ENCODE measurements at places on chromosomes 1 and 21.
A peak's percentile ranks its signal among the peaks of the same experiment; 100 is the strongest.

- DNase-seq: no peak
Measured at GRCh38 chr1:22845398-22845935, 127.2 kb downstream of the LACTBL1 start.

GRCh38 chr1:188170411-188170810 lies 1341.7 kb downstream of the PLA2G4A start:
- no peak for DNase-seq

DNA sequence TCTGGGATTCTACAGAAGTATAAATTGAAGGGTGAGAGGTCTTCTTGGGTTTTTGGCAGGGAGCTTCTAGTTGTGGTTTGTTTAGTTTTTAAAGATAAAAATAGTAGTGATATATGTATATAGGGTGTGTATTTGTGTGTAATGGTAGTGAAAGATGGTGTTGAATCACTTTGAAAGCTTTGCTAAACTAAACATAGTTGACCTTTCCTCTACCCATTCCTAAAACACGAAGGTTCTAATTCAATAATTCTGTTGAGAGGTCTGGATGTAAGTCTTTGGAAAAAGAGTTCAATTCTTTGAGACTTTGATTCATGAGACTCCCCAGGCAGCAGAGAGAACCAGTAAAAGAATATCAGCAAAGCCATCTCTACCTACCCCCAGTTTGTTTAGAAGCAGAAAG lies 247.9 kb upstream of the DUSP10 start:
- DNase-seq: no peak

GRCh38 chr1:159266832-159267231 lies 35.3 kb upstream of the FCER1A start:
- no peak for DNase-seq

GRCh38 chr1:226029093-226029496 lies 30.0 kb upstream of the SDE2 start:
- DNase-seq: no peak

GRCh38 chr21:26499495-26499894 lies 73.6 kb downstream of the CYYR1 start:
- no peak for DNase-seq

- DNase-seq: peak; percentile 66
Measured at GRCh38 chr21:41168391-41169257, 664 bp downstream of the BACE2 start.

- no peak for DNase-seq
Measured at GRCh38 chr1:192038567-192038966, 119.7 kb upstream of the RGS18 start.

DNA sequence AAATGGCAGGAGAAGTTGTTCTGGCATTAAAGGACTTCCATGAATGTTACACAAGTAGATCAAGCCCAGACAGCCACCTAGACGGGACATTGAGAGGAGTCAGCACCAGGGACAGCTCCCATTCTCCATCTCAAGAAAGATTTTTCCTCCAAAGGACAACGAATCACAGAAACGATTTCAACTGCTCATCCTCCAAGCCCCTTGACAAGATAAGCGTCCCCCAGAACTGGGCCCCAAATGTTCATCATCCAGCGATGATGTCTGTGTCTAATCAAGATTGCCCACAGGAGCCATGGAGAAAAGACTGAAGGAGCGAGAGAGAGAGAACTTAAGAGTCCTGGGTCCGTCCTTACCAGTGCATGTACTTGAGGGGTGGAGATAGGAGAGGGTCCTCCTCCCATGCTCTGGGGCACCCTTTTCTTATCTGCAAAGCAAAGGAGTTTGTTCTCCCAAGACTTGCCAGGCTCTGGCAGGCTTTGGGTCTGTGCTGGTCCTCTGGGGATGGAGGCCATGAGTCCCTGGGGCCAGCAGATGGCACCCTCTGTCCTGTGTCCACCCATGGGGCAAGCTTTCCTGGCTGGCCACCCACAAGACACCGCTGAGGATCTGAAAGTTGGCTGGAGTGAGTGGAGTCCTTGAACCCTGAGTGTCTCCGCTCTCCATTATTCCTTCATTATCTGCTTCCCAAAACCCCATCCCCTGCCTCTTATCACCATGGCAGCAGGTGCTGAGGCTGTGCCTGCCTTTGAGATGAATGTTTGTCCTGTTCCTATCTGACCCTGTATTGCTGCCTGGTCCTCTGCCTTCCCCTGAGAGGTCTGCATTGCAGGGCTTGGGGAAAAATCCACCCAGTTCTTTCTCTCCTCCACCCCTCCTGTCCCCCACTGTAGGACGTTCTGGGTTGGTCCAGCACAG lies 164.6 kb downstream of the ACTL8 start:
- DNase-seq: peak; percentile 51

DNA sequence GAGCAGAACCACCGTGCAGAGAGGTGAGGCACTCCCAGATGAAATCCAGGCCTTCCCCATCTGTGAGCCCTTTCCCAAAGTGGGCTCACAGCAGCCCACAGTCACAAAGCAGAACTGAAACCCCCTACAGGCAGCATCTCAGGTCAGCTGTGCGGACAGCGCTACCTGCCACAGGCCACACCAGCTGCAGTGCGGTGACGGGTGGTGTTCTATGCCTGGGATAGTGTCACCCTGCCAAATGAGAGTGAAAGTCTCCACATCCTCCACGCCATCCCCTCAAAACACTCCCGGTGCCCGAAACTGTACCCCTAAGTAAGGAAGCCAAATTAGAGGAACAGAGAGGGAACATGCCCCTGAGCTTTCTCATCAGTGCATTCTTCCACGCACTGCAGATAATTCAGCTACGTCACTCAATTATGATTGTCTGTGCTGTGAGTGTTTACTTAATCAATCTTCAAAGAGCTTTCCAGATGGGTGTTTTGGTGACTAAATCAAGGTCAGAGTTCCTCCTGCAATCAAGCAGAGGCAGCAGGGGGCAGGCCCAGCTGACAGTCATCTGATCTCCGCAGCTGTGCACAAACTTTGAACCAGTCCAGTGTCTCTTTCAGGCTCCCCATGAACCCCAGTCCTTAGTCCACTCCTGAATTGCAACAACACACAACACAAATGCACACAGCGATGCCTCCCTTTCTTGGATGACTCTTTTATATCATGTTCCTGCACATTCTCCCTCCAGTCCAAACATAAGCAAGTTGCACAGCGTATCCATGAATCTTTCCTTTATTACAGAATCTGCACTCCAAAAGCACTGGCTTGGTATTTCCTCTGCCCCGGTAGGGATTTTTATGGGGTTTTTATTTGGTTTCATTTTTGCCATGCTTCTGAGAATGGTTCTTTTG lies 150.0 kb downstream of the TOMM20 start:
- DNase-seq: peak; percentile 75

- DNase-seq: no peak
Measured at GRCh38 chr21:44551340-44551961, at the start of gene KRTAP10-2. Gene KRTAP10-2, minus strand, starts transcription at chr21:44551505. Its CDS starts 47 bp downstream, at chr21:44551458.

DNA sequence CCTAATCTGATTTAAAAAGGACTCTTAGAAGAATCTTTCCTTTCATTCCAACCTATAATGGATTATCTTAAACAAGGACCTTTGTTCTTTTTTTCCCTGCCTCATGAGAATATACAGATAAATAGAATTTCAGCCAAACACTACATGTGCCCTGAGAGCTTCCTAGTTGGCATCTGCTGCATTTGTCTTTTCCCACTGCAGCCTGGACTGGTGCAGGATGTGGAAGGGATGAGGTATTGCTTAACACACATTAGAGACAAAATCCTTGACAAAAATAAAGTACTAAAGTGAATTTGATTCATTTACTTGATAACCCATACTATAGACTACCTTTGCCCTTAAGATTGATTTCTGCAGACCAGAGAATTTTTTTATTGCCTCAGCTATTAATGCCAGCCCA lies 59.5 kb downstream of the PALMD start:
- peak; percentile 12 for DNase-seq

- peak; percentile 66 for DNase-seq
Measured at GRCh38 chr1:46174448-46175231, at the start of gene TSPAN1. Gene TSPAN1, plus strand, starts transcription at chr1:46175087. Its CDS starts 6,021 bp downstream, at chr1:46181108.
